ENCODE measurements at places on chromosomes 6 and 20.

GRCh38 chr6:37041521-37041920 is 36.1 kb downstream of the FGD2 start:
- no peak for DNase-seq

DNA sequence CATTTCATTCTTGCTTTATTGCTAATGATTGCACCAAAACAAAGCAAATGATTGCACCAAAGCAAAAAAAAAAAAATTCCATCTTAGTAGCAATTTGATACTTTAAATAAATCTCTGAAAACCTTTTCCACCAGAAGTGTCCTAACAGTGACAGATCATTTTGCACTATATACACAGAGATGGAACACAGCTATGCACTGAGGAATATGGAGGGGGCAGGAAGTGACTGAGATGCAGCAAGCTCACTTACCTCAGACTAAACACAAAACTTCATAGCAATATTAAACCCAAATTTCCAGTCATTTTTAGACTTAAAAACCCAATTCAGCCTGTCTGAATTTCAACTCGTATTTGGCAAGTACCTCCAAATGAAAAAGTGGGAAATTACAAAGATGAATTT is 41.2 kb downstream of the HIVEP2 start:
- no peak for DNase-seq

GRCh38 chr6:145814035-145814500 is 527 bp downstream of the FBXO30 start:
- no peak for DNase-seq

DNA sequence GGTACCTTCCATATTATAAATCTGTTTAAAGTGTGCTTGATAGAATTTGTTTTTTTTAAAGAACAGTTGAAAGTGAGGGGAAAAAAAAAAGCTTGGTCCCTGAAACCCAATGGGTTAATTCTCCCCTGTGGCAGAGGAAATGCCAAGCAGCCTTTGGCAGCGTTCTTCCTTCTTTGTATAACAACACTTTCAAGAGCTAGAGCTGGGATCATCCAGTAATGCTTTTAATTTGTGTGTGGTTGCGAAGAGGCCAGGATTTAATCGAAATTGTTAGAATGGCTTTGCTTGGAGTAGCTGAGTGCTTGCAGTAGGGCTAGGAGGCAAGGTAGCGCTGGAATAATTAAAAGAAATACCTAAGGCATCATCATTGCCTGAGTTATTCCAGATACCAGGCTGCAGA is 692.0 kb downstream of the DHX35 start:
- DNase-seq = no peak

- DNase-seq = no peak
Observed at GRCh38 chr6:113315165-113315564, 542.0 kb upstream of the MARCKS start.

- DNase-seq = no peak
Observed at GRCh38 chr6:33927616-33928015, 123.8 kb upstream of the MLN start.

DNA sequence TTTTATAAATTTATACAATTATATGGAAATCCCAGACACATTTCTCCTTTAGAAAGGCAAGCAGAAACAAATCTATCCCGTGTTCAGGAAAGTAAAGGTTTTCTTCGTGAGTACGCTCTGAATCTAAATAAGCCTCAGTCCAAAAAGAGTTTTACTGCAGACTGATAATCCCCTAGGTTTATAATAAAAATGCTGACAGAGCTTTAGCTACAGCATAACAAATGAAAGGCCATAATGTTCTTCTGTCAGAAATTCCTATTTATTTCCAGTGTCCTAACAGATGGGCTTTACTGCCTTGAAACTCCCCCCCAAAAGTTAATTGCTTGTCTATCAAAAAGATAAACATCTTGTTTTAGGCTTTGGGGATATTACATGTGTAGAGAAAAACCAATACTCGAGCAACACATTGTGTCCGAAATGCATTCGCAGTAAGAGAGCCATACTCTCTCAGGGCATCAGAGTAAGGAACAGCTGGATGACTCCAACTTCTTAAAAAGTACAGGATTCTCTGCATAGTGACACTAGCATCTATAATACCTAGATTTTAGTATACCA is 109.0 kb downstream of the PRKN start:
- no peak for DNase-seq

DNA sequence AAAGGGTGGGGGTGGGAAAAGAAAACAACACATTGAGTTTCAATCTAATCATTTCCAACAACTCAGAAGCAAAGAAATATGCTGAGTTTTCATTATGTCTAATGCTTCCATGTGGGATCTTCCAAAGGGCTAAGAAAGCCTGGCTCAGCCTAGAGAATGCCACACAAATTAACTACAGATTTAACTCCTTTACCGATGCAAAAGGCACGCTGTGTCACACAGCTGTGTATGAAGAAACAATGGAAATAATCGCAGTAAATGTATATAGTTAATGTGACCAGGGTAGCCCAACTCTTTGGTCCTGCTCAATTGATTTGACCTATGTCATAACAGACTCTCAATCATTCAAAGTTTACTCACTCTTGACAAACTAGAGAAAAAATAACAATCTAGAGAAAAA is 17.8 kb downstream of the B4GALT5 start:
- DNase-seq = no peak

DNA sequence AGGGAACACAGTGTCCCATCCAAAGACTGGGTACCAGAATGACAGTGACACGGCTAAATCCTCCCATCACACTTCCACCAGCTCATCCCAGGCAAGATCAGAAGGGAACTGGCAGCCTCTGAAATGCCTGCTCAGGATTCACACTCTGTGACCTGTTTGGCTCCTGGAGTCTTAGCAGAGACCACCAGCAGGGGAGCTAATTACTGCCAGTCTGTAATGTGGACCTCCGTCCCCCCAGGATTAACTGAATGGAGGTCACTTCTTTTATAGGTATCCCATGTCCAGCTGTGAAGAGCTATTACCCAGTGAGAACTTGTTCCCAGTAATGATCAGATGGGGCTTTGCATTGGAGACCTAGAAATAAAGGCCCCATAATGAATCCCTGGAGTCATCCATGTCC is 45.2 kb downstream of the DEFB114 start:
- no peak for DNase-seq

- DNase-seq = no peak
Observed at GRCh38 chr6:136740050-136740974, 52.0 kb downstream of the MAP3K5 start.

GRCh38 chr6:152201120-152201519 is 393.6 kb downstream of the ESR1 start:
- DNase-seq = no peak

DNA sequence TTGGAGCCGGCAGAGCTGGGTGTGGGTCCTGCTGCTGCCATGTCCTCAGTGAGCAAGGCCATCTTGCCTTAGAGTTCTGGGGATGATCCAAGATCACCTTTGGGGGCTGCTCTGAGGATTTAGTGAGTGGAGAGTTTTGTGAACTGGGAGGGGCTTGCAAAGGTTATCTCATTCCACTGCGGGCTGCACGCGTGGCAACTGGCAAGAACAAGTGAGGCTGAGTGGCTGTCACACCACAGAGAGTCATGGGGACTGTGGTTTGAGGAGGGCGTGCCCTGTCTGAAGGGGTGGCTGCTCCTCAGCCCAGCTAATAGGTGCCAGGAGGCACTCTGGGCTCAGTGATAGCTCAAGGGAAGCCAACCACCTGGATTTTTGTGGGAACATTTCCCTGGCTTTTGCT is 37.6 kb downstream of the TTLL9 start:
- DNase-seq = no peak

DNA sequence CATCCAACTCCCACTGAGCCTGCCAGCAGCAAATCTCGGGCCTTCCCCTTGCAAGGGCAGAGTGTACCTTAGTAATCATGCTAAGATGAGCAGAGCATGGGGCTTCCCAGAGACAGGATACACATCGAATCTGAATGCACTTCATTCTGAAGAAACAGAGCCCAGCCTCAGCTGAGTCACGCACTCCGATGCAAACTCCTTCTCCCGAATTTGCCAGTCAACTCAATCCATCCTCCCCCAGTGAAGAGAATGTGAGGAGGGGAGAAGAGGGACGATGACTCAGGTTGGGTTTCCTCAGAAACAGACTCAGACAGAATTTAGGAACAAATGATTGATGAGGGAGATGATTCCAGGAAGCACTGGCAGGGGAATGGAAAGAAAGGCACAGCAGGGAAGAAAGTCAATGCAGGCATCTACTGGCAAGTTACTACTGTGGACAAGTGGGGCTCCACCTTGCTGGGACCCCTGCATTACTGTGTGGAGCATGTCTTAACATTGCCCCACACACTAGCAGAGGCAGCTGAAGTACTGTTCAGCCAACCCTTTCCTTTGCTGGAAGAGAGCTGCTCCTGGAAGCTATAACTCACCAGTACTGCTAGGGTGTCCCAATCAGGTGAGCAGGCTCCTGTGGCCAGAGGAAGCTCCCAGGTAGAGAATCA is 251.6 kb downstream of the ADGB start:
- DNase-seq = no peak

Data from GM19239 (cell line).